ENCODE measurements at places on chromosomes 2 and 18. TPM values are rescaled to one million over a fixed set of nuclear protein-coding genes. Genes with fewer than 3 reads are reported as not detected.

MYO3B gene
- total RNA-seq = 0.16 TPM

DNA sequence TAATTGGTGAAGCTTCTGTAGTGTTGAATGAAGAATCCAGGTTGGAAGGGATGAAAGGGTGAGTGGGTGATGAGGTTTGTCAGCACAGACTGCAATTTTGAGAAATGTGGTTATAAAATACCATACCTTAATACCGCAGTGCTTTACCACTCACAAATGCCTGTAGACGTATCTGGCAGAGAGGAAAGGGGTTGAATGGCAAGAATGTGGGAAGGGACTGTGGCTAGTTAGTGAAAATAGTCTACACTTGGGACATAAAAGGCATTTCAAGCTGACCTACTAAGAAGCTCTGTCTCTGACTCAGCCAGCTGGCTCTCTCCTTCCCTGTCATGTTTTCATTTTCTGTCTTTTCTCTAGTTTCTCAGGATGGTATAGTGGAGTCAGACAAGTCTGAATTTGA is 25.1 kb downstream of the CDK15 start:
- no peaks in the 10 kb centered on the region for H3K36me3 ChIP-seq
- no peaks in the 10 kb centered on the region for H3K27me3 ChIP-seq
- no peak overlapping the region for H3K4me3 ChIP-seq
- no peaks in the 10 kb centered on the region for H3K4me1 ChIP-seq
- no peak for DNase-seq

FLACC1 gene
- 1.6 TPM for total RNA-seq

GRCh38 chr2:128774320-128775216 is 455.9 kb upstream of the HS6ST1 start:
- no peaks in the 10 kb centered on the region for H3K4me1 ChIP-seq
- no peak overlapping the region for H3K27ac ChIP-seq
- H3K27me3 ChIP-seq = no peaks in the 10 kb centered on the region

SERPINB12 gene
- not detected for total RNA-seq

All from breast epithelium (tissue), 4 donors.